ENCODE measurements at places on chromosomes 11 and 22.
A peak's percentile ranks its signal among the peaks of the same experiment; 100 is the strongest.

DNA sequence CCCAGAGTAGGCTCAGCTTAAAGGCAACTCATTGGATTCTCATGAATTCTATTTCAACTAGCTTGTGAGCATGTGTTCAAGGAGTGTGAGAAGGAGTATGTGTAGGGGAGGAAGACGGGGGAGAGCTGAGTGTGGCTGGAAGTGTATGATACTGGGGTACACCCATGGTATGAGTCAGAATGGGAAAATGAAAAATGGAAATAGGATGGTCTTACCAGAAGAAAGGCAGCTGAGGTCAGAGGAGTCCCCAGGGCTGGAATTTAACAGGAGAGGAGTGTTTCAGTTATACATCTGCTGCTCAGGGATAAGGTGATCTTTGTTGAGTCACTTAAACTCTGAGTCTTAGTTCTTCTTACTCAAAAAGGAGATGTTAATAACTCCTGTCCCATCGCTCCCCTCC, 6.7 kb upstream of the ADAMTS15 start:
- no peak for DNase-seq

GRCh38 chr11:45844822-45845578, 2.3 kb upstream of the CRY2 start:
- DNase-seq: no peak

- DNase-seq: no peak
These were observed 9.4 kb upstream of the SPDYC start for GRCh38 chr11:65160643-65161042.

GRCh38 chr11:86571273-86571948, 101.0 kb downstream of the ME3 start:
- peak; percentile 37 for DNase-seq

- DNase-seq: no peak
These were observed 122.3 kb upstream of the BID start for GRCh38 chr22:17896586-17896985.

DNA sequence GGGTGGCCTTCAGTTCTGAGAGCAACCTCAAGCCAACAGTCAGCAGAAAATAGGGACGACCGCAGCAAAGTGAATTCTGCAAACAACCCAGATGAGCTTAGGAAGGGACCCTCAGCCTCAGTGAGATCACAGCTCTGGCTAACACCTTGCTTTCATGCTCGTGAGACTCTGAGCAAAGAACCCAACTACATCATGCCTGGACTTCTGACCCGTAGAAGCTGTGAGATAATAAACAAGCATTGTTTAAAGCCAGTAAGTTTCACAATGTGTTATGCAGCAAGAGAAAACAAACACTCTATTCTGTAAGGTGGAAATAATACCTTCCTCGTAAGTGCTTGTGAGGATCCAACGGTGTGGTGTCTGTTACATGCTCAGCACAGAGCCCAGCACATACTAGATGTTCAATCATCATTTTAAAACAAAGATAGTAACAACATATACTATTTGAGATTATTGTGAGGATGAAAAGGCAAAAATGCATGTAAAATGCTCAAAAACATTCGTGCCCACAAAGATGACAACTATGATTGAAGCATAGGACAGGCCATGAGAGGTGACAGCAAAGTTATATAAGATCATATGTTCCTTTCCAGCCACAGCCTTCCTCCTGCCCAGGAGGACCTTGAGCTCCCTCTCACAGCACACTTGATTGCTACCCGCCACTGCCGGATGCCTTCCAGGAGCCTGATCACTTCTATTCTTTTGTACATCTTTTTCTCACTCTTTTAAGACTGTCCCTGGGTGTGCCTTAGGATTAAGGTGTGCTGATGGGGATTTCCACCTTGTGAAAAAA, 433.3 kb downstream of the BUD13 start:
- no peak for DNase-seq

GRCh38 chr22:28983190-28983589, 78.4 kb downstream of the C22orf31 start:
- DNase-seq: no peak

- DNase-seq: no peak
These were observed 1155.5 kb upstream of the TENM4 start for GRCh38 chr11:80596291-80596810.

DNA sequence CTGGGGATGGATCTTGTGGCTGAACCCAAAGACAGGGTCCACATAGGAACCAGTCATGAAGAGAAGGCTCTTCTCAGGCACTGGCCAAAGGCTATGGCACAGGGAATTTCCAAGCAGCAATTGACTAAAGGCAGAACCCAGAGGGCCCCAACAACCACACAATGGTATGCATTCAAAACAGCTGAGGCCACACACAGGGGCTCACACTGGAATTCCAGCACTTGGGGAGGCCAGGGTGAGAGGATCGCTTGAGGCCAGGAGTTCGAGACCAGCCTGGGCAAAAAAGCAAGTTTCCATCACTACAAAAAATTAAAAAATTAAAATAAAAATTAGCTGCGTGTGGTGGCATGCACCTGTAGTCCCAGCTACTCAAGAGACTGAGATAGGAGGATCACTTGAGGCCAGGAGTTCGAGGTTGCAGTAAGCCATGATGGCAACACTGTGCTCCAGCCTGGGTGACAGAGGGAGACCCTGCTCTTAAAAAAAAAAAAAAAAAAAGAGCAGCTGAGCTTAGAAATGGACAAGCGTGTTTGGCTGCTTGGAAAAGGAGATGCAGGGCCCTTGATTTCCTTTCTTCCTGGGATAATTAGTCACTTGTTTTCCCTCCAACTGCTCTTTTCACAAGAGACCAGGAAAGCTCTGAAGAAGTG, 44.6 kb downstream of the MYH9 start:
- DNase-seq: no peak

DNA sequence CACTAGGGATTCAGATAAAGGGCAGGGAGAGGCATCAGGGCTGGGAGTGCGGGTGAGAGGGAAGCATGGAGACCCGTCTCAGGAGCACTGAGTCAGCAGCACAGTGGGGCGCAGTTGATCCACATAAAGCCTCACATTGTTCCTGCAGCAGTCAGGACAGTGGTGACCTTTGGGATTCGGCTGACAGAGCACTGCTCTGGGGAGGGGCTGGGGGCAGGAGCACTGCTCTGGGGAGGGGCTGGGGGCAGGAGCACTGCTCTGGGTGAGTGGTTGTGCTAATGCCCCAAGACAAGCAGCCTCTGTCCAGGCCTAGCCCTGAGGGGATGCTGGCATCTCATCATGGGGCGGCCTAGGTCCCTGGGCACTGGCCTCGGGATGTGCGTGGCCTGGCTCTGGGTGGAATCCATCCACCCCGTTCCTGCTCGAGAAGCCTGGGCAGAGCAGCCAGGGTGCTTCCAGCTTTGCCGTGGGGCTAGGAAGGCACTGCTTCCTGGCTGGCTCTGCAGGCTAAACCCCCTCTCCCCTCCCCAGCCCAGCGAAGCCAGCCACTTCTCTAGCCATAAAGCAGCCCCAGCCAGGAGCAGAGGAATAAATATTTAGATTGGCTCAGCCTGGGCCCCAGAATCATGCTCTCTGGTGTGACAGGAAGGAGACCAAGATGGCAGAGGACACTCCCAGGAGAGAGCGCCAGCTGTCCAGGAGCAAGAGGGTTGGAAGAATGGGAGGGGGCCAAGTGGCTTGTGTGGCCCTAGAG, 7.3 kb downstream of the OAF start:
- DNase-seq: no peak

- DNase-seq: no peak
These were observed 15.1 kb downstream of the IFITM10 start for GRCh38 chr11:1735271-1735670.

DNA sequence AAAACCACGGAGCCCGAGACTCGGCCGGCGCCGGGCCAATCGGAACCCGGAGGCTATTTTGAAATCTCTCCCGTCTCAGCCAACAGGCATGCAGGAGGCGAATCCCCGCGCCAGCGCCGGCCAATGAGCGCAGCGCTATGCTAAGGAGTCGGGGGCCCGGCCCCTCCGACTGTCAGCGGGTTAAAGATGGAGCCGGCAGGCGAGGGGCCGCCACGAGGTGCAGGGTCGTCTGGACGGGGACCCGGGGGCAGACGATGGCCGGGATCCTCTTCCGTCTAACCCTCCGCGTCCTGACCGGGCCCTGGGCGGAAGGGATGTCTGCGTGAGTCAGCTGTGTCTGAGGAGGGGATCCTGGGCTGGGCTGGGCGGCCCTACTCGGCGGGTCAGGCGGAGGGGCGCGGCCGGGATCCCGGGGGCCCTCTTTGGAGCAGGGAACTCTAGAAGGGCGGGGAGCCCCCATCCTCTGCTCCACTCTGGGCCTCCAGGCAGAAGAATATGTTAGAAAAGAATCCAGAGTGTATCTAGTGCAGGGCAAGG, 10.0 kb downstream of the SDF2L1 start:
- DNase-seq: no peak

DNA sequence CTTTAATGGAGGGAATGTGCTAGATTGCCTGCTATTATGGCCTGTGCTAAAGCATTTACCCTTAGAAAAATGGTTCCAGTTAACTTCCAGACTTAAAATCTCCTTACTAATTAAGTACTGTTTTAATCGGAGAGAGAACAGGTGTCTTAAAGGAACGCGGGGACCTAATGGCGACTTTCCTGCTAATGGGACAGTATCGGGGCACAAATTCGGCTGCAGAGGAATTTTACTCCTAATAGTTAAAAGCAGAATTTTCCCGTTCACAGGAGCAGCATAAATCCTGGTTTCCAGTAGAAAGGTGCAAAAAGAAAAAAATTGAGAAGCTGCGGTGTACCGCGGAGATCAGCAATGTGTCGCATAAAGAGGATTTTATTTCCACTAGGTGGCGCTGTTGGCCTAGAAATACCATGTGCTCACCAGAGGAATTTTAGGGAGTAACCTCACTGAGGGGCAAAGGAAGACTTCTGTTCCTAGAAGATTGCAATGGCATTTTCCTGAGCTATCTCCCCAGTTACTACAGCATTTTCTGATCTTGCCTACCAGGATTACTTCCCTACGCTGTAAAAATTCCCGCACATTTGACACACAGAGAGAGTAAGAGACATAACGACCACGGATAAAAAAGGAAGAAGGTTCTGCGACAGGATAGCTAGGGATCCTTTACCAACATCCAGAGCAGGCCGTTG, 44.5 kb downstream of the ZNF280B start:
- DNase-seq: peak; percentile 18
